Fibroblast of the aortic adventitia (primary cell): ENCODE measurements at places on chromosomes 13 and 19.
A peak's percentile ranks its signal among the peaks of the same experiment; 100 is the strongest.

DNA sequence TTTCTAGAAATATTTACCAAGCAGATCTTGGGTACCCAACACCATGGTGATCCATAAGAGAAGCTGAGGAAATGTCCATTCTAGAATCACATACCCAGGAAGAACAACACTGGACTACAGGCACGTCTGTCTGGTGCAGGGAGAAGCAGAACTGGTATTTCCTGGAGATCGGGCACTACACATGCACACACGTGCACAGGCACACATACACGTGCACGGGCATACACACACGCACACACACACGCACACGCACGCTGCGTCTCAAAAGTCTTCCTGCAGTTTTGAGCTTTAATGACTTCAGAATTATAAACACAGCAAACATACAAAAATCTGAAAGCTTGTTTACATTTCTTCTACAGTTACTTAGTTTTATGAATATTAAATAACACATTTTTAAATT is 189.8 kb downstream of the DCLK1 start:
- DNase-seq, result no peak

DNA sequence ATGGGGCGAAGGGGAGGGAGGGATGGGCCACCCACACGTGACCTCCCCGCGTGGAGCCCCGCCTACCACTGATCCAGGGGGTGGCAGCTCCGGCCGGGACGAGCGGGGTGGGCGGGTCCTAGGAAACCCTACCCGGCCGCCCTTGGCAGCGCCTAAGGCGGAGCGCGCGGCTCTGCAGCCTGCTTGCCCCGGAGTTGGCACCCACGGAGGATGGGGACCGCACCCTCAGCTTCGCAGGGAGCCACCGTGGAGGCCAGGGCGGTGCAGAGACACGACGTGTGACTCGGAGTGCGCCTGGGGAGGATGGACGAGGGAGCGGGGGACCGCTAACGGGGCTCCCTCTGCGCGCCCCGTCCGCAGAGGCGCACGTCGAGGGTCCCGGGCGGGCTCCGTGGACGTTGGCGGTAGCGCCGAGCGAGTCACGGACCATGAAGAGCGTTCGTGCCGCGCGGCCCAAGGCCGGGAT is at the start of gene RGS9BP:
RGS9BP (plus strand) TSS at position 129 of the 466 bp plus-strand sequence. CDS start 416 bp downstream, outside the sequence.
- DNase-seq, result peak; percentile 65

DNA sequence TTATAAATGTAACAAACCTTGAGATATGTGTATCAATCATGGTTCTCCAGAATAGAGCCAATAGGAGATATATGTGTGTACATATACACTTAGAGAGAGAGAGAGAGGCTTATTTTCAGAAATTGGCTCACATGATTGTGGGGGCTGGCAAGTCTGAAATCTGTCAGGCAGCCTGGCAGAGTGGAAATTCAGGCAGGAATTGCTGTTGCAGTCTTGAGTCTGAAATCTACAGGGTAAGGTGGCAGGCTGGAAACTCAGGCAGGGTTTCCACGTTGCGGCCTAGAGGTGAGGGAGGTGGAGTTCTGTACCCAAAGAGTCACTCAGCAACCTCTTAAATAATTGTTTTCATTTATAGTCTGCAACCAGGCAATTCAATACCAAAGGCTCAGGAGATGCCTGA is 218.4 kb downstream of the B3GLCT start:
- no peak for DNase-seq

GRCh38 chr19:48171710-48172109 is 1.2 kb downstream of the ZSWIM9 start:
- no peak for DNase-seq

DNA sequence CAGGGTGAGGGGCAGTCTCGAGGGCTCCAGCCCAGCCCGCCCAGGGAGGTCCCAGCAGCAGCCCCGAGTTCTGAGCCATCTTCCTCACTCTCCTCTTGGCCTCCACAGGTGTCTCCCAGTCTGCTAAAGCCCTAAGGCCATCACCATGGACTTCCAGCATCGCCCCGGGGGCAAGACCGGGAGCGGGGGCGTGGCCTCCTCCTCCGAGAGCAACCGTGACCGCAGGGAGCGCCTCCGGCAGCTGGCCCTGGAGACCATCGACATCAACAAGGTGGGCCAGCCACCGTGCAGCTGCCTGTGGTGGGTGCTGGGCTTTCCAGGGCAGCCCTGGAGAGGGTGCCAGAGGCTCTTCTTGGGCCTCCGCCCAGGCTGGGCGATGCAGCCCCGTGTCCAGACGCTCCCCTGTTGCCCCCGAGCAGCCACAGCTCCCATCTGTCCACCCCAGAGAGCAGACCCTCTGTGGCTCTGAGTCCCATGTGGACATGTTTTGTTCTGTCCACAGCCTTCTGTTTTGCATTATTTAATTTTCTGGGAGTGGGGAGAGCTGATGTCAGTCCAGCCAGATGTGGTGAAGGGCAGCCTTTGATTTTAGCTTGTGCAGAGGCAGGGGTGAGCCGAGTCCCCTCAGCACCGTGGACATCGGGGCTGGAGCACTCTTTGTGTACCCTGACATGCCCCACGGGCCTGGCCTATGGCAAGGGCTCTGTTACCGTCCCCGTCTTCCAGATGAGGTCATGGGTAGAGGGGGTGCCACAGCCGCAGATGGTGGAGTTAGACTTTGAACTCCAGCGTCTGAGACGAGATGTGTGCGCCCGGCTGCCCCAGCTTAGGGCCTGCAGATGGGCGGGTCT is 5.6 kb upstream of the AMH start:
- no peak for DNase-seq

- peak; percentile 12 for DNase-seq
Observed at GRCh38 chr19:35641515-35642151, at the start of gene ETV2. ETV2 (plus strand) TSS chr19:35641745; CDS start chr19:35642461, 716 bp downstream.

- DNase-seq, result peak; percentile 51
Observed at GRCh38 chr19:13044231-13044836, 49.1 kb downstream of the NFIX start.

DNA sequence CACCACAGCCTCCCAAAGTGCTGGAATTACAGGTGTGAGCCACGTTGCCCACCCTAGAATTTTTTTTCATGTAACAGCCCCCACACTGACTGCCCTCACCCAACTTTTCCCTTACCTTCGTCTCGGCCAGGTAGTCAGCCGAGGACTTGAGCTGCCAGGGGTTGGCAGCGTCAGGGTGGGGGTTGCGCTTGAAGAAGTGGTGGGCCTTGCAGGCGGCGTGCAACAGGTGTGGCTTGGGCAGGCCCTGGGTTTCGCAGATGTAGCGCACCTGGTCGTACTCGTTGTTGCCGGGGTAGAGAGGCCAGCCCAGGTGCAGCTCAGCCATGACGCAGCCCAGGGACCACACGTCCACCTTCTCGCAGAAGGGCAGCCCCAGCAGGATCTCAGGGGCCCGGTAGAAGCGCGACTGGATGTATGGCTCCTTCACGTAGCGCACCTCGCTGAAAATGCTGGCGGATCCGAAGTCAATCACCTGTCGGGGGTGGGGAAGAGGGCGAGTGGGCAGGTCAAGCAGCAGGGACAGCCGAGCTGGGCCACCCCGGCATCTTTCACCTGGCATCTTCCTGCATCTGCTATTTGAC is 6.2 kb downstream of the HIPK4 start:
- DNase-seq, result no peak

DNA sequence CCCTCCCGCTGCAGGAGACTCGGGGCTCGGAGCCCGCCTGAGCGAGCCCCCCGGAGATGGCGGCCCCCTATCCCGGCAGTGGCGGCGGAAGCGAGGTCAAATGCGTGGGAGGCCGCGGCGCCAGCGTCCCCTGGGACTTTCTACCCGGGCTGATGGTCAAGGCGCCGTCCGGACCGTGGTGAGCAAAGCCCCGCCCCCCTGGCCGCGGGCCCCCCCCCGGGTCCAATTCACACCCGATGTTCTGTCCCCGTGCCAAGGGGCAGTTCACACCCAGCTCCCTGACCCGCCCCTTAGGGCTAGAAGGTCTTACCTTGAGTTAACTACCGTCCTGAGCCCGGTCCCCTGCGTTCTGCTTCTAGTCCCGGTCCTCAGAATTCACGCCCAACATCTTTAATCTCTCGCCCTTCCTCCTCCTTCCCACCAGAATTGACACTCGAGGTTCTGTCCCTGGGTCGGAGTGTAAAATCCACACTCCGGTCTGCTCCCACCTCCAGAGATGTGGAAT is 1.4 kb downstream of the NPAS1 start:
- DNase-seq, result no peak

DNA sequence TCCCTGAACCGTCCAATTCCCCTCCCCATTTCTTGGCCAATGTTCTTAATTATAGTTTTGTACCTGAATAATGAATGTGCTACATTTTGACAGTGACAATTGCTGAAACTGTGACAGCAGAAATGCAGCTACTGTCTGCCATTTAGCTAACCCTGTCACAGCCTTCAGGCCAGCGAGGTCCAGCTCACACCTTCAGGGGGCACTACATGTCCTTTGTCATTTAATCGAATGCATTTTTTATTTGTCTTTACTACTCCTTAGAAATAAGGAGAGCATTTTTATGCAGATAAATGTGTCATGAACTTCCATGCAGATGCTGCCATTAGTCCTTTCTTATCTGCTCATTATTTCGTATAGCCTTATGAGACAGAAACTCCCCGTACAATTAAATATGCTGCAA is 159.9 kb downstream of the MZT1 start:
- DNase-seq, result no peak

GRCh38 chr13:99040536-99041131 is 62.8 kb upstream of the DOCK9 start:
- DNase-seq, result no peak

GRCh38 chr13:60758637-60759036 is 361.6 kb downstream of the TDRD3 start:
- no peak for DNase-seq

- peak; percentile 77 for DNase-seq
Observed at GRCh38 chr13:112783135-112783977, 93.5 kb downstream of the ATP11A start.

DNA sequence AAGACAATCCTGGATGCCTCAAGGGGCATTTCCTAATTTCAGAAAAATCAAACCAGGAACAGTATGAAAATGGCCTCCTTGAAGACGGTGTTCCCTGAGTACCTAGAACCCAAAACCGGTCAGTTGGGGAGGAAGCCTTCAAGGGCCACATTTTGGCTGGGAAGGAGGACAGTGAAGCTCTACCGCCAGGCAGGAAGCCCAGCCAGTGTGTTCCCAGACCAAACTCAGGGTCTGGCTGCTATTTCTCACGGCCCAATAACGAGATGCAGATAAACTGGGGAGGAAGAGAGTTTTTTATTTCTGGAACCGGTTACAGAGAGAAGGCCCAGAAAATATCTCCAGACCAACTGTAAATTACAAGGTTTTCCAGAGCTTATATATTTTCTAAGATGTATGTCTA is 24.3 kb upstream of the CEACAM21 start:
- no peak for DNase-seq

- no peak for DNase-seq
Observed at GRCh38 chr19:7149956-7150705, 80.6 kb downstream of the ZNF557 start.

DNA sequence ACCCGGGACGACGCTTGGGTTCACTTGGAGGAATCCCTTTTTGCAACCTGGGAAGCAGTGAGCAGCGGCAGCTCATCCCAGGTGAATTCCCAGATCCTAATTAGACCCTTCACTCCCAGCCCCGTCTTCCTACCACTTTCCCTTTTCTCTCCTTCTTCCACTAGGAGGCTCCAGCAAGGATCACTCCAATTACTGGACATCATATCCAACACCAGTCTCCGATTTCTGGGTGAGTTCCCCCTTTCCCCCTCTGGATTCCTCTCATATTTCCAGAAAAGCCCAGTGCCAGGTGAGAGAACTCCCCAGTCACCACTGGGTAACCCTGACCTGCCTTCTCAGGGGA is 17.1 kb upstream of the ZSCAN4 start:
- no peak for DNase-seq

DNA sequence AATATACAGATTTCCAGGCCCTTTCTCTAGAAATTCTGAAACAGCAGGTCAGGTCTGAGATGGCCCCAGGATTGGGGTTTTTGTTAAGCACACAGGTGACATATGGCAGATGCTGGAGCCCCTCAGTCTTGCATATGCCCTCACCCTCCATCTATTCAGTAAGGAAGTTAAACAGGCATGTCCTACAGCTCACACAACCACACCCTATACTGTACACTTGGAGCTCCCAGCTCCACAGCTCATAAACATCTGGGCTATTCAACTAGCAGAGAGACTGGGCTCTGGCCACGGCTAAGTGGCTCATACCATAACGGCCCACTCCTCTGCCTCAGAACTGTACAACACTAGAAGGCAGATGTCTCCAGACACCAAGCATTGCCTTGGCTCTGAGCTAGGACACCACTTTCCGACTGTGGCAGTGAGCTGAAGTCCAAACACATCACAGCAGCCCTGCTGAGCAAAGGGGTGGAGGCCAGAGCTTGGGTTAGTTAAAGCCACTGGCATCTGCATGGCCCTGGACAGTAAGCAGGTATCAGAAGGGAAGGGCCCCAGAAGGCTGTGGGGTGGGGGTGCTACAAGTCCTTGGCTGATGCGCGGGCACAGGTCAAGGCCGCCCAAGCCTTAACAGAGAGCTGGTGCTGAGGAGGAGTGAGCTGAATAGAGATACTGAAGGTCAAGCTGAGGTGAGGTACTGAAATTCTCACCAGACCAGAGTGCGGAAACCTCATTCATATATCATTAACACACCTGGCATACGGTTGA is 79.1 kb downstream of the ABCC4 start:
- no peak for DNase-seq

DNA sequence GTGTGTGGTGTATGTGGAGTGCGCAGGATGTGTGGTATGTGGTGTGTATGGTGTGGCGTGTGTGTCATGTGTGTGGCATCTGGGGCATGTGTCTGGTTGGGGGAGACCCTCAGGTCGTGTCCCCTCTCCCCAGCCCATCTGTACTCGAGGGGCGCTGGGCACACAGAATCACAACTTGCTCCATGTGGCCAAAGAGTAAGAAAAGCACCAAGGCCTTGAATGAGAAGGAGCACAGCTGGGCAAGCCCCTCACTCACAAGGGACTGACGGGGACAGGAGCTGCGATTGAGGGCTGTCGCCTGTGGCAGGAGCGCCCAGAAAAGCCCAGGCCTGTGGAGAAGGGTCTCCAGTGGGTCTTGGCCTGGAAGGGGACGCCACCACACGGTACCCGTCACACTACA is 62.8 kb downstream of the PEPD start:
- DNase-seq, result no peak

DNA sequence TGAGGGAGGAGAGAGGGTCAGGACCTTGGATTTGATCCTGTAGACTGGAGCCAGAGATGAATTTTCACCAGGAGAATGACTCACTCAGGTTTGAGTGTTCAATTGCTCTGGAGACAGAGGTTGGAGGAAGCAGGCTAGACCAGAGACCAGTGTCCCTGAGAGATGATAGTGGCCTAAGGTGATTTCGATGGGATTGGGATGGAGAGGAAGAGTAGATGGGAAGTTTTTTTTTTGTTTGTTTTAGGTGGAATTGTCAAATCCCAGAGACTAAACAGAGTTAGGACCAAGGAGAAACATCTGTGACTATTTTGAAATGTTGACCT is 2.3 kb downstream of the CEBPG start:
- peak; percentile 64 for DNase-seq

GRCh38 chr19:34393629-34394028 is 10.6 kb upstream of the PDCD2L start:
- no peak for DNase-seq

- no peak for DNase-seq
Observed at GRCh38 chr19:50248826-50249225, 45.4 kb downstream of the MYH14 start.

DNA sequence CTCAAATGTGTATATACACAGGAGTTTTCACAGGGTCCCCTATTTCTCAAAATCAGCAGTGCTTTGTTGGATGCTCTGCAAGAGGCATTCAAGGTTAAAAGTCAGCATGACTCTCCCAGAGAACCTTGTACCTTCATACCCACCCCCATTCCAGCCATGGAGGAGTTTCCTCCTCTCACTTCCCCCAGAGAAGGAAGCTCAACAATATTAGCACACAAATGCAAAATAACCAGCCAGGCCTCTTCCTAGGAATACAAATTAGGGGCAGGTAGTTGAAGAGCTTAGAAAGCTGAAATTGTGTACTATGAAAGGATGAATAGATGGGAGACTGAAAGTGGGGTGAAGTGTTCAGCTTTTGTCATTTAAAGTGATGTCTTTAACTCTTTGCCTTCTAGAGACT is 43.8 kb downstream of the SPRY2 start:
- DNase-seq, result no peak
